ENCODE measurements at places on chromosomes 7 and 10. TPM values are rescaled to one million over a fixed set of nuclear protein-coding genes. Genes with fewer than 3 reads are reported as not detected.

The UCN3 gene
- total RNA-seq = not detected

The CPVL gene
- not detected for total RNA-seq

The CFAP43 gene
- total RNA-seq = not detected

The AKR1C4 gene
- not detected for total RNA-seq

The BAMBI gene
- total RNA-seq = 64.5 TPM

The DLD gene
- 61.4 TPM for total RNA-seq

The IQUB gene
- under 0.01 TPM for total RNA-seq

The PLAC9 gene
- total RNA-seq = 89.7 TPM
